ENCODE measurements at places on chromosomes 2 and 18.
A peak's percentile ranks its signal among the peaks of the same experiment; 100 is the strongest.

- DNase-seq = no peak
Measured at GRCh38 chr2:175401956-175402469, 220.5 kb upstream of the ATP5MC3 start.

GRCh38 chr2:168767258-168767657, 35.2 kb upstream of the NOSTRIN start:
- no peak for DNase-seq

DNA sequence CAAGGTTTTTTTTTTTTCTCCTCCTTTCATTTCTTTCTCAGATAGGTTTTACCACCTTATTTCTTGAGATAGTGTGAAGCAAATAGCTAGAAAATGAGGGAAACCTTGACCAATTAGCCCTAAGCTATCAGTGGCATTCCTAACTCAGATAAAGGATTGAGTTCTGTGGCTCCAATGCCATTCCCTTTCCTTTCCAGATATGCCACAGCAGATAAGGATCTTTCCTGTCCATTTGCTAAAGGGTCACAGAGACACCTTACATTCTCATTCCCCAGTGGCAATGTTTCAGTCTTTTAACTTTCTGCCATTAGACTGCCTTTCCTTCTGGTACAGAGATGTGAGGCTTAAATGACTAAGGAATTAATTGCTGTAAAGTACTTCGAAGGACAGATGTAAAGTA, 81.7 kb downstream of the MGAT5 start:
- DNase-seq = no peak

DNA sequence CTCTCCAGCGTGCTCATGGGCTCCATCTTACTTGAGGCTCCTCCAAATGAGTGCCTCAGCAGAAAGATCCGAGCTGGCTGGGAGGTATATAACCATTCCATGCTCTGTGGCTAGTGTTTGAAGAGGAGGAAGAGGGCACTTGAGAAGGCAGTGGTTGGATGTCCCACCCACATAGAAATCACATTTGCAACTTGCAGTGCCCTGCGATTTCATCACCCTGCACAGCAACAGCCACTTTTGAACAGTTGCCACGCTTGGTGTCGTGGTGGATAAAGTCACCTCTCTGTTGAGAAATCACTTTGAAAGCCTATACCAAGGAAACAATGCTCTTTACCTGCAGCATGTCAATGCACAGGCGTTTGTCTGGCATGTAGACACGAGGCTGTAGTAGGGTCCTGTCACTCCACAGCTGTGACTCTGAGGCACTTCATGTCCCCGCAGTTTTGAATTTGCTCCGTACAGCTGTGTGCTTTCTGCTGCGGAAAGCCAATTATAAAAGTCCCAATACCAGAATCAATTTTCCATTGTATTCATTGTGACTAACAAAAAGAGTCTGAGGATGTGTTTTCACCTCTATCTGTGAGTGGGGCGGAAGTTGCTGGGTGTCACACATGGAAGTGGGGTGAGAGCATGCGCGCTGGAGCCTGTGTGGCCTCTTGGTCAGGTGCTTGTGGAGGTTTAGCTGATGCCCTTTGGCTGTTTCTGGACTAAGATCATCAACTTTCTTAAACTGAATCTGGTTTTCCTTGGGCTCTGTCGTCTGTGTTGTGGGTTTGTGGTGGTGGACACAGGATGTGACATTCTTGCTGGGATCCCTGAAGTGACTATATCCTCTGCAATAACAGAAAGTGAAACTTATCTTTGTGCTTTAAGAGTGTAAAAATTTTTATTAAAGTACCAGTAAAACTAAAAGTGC, 2.8 kb downstream of the CNDP2 start:
- DNase-seq = no peak

DNA sequence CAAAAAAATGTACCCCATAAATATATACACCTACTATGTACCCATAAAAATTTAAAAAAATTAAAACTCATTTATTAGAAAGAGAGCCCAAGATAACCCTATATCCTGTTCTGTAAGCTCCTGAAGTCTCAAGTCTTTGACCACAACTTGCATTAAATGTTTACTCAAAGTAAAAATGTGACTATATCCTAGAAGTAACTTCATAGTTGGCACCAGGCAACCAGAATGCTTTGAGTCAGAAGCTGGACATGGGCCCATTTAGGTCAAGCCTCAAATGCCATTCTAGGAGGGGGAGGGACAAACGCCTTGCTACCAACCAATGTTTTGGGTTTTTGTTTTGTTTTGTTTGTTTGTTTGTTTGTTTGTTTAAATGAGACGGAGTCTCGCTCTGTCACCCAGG, 9.3 kb upstream of the TBC1D8 start:
- DNase-seq = no peak

- DNase-seq = peak; percentile 23
Measured at GRCh38 chr2:197113275-197113711, 186.8 kb upstream of the PGAP1 start.

DNA sequence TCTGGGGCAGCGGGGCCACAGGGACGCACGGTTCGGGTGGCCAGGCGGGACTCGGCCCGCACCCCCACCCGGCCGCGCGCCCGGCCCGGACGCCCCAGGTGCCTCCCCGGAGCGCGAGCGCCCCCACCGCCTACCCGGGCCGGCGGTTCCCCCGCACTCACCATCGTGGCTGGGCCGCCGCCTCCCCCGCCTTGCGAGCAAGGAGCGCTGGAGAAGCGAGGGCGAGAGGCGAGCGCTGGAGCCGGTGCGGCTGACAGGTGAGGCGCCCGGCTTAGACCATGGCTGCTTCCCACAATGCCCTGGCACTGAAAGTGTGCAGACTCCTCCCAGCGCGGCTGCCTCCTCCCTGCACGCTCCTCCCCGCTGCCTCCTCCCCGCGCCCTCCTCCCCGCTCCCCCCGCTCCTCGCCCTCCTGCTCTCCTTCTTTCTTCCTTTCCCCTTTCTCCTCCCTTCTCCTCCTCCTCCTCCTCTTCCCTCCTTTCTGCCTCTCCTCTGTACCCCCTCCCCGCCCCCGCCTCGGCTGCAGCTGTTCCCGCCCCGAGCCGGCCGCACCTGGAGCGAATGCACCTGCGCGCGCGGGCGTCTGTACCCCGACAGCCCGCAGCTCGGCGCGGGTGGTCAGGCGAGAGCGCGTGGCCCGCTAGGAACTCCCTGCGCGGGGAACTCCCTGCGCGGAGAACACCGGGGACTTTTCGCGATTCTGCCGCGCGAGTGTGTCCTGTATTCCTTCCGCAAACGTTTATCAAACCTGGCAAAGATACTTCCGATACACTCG, at the start of gene AP1S3:
Gene AP1S3, minus strand, starts transcription at position 296 of the 775 bp plus-strand sequence. Its CDS starts 132 bp downstream, at position 164.
- DNase-seq = peak; percentile 54

GRCh38 chr2:85536479-85536878, 2.5 kb upstream of the MAT2A start:
- DNase-seq = no peak

GRCh38 chr2:64763126-64763525, 109.4 kb upstream of the SERTAD2 start:
- no peak for DNase-seq

DNA sequence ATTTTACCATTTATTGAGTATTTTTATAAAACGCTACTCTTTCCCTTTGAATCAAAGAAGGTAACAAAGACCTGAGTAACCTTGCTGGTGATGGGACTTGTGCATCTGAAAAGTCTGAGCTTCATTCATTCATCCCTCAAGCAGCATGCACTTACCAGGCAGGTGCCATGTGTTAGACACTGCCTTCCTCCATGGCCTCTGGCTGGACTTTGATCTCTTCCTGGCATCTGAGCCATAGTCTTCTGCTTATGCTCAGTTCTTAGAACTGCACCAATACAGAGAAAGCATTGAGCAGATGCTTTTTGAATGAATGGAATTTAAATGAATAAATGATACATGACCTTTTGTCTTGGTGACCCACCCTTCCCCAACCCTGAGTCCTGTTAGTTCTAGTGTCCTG, 251.4 kb upstream of the COPS8 start:
- DNase-seq = no peak

- DNase-seq = no peak
Measured at GRCh38 chr18:5937121-5937520, 41.8 kb upstream of the TMEM200C start.

DNA sequence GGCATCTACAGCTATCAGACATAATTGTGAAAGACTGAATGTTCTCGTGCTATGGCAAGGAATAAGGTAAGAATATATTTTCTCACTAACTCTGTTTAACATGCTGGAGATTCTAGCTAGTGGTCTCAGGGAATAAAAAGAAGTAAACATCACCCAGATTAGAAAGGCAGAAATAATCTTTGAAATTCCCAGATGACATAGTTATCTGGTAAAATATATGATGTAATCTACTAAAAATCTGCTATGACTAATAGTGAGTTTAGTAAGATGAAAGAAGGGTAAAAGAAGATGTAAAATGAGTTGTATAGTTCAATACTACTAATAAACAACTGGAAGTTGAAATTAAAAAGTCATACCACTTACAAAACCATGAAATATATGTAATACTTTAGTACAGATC, 134.2 kb downstream of the DSC3 start:
- DNase-seq = no peak

GRCh38 chr18:55925772-55926171, 337.8 kb upstream of the TCF4 start:
- DNase-seq = no peak

- peak; percentile 8 for DNase-seq
Measured at GRCh38 chr2:13056259-13056843, 339.6 kb downstream of the TRIB2 start.

DNA sequence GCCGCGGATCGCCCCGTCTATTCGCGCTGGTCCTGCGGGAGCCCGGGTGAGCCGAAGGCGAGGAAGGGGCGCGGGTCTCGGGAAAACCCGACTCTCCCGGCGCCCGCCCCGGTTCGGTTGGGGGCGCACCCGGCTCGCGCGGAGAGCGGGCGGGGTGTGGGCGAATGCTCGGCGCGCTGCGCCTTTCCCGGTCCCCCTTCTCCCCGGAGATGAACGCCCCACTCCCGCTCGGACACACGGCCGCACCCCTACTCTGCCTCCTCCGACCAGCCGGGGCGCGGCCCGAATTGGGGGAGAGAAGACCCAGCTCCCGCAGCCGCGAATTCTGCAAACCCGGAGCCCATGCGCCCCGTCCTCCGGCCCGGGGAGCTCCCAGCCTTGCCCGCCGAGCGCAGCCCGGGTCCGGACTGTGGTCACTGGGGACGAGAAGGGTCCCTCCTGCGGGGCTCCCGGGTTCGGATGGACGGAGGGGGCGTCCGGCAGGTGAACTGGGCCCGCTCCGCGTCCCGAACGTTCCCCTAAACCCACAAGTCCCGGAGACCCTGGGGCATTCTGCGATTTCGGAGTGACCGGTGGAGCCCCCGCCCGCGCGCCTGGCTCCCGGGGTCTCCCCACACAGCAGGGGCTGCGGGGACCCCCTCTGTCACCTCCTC, 734 bp downstream of the KCNG2 start:
- no peak for DNase-seq

GRCh38 chr2:33220533-33220932, 255.9 kb upstream of the RASGRP3 start:
- no peak for DNase-seq

- no peak for DNase-seq
Measured at GRCh38 chr2:168952424-168952823, 51.3 kb downstream of the G6PC2 start.

- no peak for DNase-seq
Measured at GRCh38 chr2:160125828-160126227, 63.4 kb upstream of the PLA2R1 start.

- no peak for DNase-seq
Measured at GRCh38 chr18:62128157-62128556, 58.7 kb downstream of the PIGN start.

- no peak for DNase-seq
Measured at GRCh38 chr2:64960819-64961218, 28.4 kb upstream of the SLC1A4 start.

GRCh38 chr2:174645296-174645695, 47.7 kb upstream of the WIPF1 start:
- DNase-seq = no peak

GRCh38 chr18:79607361-79607952, 72.1 kb upstream of the CTDP1 start:
- DNase-seq = no peak

- DNase-seq = no peak
Measured at GRCh38 chr2:231546014-231546715, 15.9 kb upstream of the NMUR1 start.

GRCh38 chr2:186746584-186746983, 52.7 kb downstream of the FAM171B start:
- DNase-seq = no peak

- no peak for DNase-seq
Measured at GRCh38 chr18:66566616-66567015, 37.3 kb downstream of the CDH19 start.

DNA sequence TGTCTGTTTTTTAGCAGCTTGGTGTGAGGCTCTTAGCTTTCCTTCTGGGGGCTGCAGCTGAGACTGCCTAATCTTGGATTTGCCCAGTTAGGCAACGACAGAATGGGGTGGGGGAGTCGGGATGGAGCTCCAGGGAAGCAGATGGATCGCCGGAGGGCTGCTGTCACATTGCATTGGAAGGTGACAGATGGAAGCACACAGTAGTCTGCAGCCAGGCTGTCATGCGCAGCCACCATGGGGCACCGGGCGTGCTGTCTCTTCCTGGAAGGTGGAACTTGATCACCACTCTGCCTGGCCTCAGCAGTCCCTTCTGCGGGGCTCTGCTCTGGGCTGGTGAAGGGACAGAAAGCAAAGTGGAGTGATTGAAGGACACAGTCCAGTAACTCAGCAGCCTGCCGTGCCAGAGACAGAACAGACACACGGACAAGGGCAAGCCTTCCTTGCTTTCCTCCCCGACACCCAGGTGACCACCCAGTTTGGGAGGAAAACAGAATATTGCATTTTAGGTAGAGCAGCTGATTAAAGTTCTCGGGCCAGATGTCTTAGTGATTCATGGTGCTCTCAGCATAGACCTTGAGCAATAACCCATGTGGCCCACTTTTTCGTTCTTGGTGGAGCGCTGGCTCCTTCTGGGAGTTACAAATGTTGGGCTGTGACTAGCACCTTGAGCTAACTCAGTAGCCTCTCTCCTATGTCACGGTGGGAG, 40.9 kb downstream of the RNF144A start:
- no peak for DNase-seq

GRCh38 chr18:37636831-37637477, 71.4 kb upstream of the CELF4 start:
- no peak for DNase-seq

DNA sequence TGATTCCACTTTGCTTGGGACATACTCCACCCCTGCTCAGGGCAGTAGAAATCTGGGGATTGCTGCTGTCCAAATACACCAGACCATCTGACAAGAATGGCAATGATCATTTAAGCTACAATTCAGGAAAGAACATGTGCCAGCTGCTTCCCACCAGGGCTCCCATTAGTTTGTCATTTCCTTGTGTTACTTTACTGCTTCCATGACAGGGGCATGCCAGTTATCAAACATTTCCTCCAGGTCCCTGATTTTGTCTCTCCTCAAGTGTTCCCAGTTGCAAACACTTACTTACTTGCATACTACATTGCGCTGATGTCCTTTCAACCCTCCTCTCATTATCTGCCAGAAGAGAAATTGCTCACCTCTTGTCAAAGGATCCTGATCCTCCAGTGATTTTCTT, 474.5 kb upstream of the DCC start:
- DNase-seq = no peak

GRCh38 chr2:95071856-95072255, 46.3 kb downstream of the MAL start:
- DNase-seq = no peak

- DNase-seq = no peak
Measured at GRCh38 chr2:199882667-199883066, 28.4 kb upstream of the C2orf69 start.
